Right renal cortex interstitium (tissue), 3 donors: ENCODE measurements at places on chromosomes 16 and 17. TPM values are rescaled to one million over a fixed set of nuclear protein-coding genes. Genes with fewer than 3 reads are reported as not detected.

GRCh38 chr17:48432820-48433775 is 3.1 kb upstream of the SKAP1 start:
- DNase-seq, result no peak

DNA sequence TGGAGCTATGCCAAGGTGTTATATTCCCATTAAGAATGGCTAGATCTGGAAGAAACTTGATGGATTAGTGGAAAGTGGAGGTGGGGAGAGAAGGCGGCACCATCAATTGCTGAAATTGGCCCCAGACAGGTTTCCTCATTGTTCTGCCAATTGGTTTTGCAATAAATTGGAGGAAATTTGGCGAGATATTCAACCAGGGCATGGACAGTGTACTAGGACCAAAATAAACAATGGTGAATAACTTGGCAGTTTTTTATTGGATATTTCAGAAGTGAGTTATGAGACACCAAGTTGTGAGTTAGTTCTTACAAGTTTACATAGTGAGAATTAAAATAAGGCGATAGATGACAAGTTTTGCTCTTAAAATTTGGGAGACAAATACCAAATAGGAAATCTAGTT is 41.1 kb upstream of the SOX9 start:
- no peak for DNase-seq

GRCh38 chr17:32275060-32276042 is 9.7 kb downstream of the RHBDL3 start:
- no peak for DNase-seq

DNA sequence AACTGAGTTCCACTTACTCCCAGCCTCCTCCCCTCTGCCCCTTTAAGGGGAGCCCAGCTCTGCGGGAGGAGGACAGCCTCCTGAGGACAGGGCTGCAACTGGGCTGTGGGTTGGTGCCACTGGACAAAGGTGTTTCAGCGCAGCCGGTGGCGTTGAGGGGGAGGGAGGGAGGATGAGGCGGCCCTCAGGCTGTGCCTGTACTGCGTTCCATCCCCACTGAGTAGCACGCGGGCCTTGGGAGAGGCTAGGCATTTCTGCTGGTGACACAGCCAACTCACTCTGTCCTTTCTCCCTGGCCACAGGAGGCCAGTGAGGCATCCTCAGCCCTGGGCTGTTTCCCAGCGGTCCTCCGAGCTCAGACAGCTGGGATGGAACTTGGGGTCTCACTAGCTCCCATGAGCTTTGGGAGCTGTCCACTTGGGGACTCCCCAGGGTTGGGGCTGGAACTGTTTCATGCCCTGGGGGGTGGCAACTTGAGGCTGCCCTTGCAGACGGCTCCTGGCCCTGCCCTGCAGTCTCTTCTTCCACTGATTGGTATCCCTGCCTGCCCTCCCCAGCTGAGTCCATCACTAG is 70.5 kb downstream of the MPRIP start:
- no peak for DNase-seq

- peak; percentile 62 for DNase-seq
These were observed 21.2 kb upstream of the MTSS2 start for GRCh38 chr16:70706948-70707465.

GRCh38 chr17:64051153-64051552 is 30.7 kb upstream of the ICAM2 start:
- no peak for DNase-seq

DNA sequence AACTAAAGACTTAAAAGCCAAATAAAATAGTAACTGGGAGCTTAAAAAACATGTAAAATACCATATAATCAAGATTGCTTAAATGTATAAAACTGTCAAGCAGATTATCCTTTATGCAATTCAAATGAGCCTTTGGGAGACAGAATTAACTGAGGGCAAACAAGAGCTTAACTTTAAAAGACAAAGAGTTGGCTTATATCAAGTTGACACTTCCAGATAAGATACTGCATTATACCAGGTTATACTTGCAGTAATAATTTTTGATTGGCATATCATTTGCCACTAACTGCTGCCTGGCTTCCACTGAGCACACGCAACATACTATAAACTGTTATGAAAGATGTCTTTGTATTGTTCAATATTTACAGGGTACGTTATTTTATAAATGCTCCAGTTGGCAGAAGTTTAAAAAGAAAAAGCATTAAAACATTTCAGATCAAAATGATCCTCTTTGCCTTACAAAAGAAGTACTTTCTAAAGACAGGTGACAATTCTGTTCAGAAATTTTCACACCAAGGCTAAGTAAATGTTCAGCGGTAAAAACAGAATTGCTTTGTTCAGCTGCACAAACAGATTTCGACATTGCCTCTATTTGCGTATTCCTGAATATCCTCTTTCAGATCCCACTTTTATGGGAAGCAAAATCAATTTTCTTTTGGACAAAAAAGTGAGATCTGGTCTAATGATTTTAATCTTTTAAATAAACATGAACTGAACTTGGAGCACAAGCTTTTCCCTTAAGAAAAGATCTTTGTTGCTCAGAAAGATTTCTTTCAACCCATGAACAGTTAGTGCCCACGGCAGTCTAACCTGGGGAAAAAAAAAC is 50.7 kb downstream of the TOX3 start:
- no peak for DNase-seq

GRCh38 chr16:70349783-70350182 is 3.1 kb downstream of the DDX19A start:
- DNase-seq, result no peak

- no peak for DNase-seq
These were observed 1.3 kb downstream of the PRPSAP2 start for GRCh38 chr17:18859256-18859655.

DNA sequence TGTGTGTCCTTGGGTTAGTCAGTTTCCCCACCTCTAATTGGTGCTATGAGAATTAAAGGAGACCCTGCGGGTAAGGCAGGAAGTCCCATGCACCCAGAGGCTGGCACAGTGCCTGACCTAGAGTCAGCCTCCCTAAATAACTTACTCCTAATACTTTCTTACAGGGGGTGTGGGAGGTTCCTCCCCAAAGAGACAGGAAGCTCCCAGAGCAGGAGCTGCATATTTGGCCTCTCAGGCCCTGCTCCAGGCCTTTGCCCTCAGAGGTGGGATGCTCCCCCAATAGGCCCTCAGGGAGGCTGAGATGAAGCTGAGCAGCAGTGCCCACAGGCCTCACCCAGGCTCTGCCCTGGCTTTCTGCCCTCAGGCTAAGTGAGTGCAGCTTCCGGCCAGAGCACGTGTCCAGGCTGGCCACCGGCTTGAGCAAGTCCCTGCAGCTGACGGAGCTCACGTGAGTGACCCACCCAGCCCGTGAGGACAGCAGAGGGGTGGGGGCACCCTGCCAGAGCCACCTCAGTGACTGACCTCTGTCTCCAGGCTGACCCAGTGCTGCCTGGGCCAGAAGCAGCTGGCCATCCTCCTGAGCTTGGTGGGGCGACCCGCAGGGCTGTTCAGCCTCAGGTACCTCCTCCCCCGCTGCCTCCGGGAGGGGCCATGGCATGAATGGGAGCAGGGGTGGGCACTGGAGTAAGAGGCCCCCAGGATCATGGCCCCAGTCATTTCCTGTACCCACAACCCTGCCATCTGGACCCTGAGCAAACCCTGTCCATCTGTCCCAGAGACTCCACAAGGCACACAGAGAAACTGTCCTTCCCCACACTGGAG is 31.1 kb upstream of the CPNE2 start:
- DNase-seq, result no peak

DNA sequence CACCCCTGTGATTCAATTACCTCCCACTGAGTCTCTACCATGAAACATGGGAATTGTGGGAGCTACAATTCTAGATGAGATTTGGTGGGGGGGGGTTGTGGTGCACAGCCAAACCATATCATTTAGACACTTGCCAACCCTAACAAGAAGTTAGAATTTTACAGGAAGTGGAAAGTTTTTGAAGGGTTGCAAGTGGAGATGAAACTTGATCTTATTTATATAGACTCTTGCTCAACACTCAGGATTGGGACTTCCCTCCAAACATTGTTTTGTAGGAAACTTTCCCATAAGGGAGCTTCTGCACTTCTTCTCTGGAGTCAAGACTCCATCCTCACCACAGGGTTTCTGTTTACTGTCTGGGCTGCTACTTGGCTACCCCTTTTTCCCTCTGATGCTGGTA is 266.7 kb upstream of the CDH11 start:
- DNase-seq, result no peak

GRCh38 chr17:46138473-46138872 is 54.8 kb downstream of the KANSL1 start:
- no peak for DNase-seq

GRCh38 chr17:47654991-47655390 is 5.3 kb downstream of the KPNB1 start:
- no peak for DNase-seq

DNA sequence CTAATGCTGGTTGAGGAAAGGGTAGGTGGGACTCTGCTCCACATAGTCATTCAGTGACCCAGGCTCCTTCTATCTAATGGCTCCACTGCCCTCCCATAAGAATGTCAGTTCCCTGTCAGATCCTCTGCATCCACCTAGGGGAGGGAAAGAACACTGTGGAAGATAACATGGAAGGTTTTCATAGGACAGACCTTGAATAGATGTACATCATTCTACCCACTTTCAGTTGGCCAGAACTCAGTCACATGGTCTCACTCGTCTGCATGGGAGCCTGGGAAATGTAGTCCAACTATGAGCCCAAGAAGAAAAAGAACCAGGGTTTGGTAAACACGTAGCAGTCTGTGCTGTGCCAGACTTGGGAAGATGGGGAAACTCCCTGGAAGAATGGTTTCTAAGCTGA is 27.1 kb upstream of the SCNN1B start:
- DNase-seq, result no peak

GRCh38 chr16:49589544-49590031 is 216.0 kb downstream of the C16orf78 start:
- no peak for DNase-seq

DNA sequence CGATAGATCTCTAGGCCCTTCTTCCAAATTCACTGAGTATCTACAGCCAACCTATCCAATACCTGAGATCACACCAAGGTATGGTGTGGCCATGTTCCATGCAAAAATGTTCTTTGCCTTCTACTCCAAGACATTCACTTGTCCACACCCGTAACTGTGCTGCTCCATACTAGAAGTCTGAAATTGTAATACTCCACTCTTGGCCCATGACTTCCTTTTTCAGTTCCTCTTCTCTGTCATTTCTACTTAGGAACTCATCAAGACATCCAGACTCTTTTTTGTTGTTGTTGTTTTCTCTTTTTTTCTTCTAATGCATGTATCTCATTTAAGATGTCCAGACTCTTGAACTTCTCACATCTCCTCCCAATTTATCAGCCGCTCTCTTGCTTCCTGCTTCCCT is 42.5 kb upstream of the KSR1 start:
- DNase-seq, result no peak

GRCh38 chr17:62139141-62139540 is 74.1 kb upstream of the MED13 start:
- DNase-seq, result no peak

Gene DOC2A
- 2.3 TPM for polyA plus RNA-seq

Gene HBZ
- 1.1 TPM for polyA plus RNA-seq

Gene CD79B
- 4.4 TPM for polyA plus RNA-seq

Gene SAMD14
- polyA plus RNA-seq, result 12.1 TPM

Gene ANKRD40CL
- polyA plus RNA-seq, result 0.25 TPM
